ENCODE measurements at places on chromosomes 12 and 14. TPM values are rescaled to one million over a fixed set of nuclear protein-coding genes. Genes with fewer than 3 reads are reported as not detected.
A peak's percentile ranks its signal among the peaks of the same experiment; 100 is the strongest.

- DNase-seq: no peak
Measured at GRCh38 chr12:48192861-48193260, 9.4 kb downstream of the CCDC184 start.

PLEKHD1 gene
- 0.01 TPM for polyA plus RNA-seq

TBX5 gene
- polyA plus RNA-seq: not detected

DNA sequence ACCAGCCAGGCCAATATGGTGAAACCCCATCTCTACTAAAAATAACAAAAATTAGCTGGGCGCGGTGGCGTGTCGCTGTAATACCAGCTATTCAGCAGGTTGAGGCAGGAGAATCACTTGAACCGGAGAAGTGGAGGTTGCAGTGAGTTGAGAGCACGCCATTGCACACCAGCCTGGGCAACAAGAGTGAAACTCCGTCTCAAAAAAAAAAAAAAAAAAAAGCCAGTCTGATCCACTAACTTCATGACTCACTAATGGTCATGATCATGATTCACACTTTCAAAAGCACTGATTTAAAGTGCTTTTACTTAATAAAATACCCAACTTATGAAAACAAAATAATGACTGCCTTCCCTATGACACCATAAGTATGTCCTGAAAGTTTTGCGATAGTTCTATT, 38.4 kb upstream of the CPM start:
- peak; percentile 26 for DNase-seq

- DNase-seq: no peak
Measured at GRCh38 chr12:132921685-132922084, 34.3 kb upstream of the CHFR start.

NOXRED1 gene
- polyA plus RNA-seq: 0.33 TPM

- no peak for DNase-seq
Measured at GRCh38 chr12:45601888-45602287, 127.6 kb upstream of the ARID2 start.

DNA sequence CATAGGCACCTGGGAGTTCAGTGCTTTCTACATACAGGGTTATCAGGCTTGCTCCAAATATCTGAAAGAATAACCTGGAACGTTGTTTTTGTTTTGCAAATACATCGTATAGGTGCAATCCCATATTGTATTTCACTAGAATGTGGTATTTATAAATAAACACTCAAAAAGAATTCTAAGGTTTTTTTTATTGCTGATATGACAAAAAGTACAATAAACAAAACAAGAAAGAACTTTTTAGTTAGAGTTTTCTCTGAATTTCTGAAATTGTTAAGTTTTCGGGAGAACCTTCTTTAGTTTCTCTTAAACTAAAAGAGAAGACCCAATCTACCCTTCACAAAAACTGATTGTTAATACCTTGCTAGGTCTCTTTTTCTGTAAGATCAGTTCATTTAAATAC, 225.8 kb downstream of the CCDC59 start:
- no peak for DNase-seq

MAPKAPK5 gene
- 41.2 TPM for polyA plus RNA-seq

GYS2 gene
- polyA plus RNA-seq: not detected

DNA sequence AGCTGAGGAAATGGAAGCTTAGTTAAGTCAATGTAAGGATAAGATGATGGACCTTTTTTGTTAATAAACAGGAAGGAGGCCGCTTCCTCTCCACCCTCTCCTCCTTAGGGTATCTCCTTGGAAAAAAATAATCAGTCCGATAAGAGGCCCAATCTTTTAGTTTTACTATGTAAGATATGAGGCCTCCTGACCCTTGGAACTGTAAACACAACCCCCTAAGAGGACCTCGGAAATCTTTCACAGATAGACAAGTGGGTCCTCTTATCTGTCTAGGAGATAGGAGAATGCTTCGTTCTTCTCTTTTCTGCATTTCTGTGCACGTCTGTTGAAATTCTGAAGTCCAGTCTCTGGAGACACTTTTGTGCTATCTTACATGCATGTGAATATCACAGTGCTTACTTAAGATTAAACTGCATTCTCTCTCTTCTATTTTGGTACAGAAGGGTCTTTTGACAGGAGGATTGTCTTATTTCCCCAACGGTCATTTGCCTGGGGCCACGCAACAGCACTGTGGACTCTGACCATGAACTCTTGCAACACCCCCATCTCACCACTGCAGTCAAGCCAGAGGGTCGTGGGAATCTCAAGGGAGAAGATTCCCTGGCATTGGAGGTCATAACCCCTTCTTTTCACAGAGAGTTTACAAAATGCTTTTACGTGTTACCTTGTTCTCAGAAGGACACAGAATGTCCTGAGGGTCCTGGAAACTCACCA, 313.0 kb upstream of the RTL1 start:
- no peak for DNase-seq

DNA sequence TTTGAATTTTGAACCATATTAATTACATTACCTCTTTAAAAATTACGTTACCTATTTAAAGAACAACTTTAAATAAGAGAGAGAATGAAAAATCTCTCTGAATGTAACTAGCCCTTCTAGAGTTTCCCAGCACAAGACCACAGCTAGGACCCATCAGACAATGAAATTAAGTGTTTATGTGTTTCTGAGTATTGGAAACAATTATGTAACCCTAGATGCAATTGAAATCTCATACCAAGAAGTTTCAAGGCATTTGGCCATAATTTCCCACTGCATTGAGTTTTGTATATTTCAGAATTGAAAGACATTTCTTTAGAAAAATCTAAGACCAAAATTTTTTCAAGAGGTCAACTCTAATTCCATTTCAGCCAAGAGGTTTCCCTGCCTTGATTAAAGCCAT, 47.1 kb downstream of the SERPINA3 start:
- DNase-seq: no peak

DNA sequence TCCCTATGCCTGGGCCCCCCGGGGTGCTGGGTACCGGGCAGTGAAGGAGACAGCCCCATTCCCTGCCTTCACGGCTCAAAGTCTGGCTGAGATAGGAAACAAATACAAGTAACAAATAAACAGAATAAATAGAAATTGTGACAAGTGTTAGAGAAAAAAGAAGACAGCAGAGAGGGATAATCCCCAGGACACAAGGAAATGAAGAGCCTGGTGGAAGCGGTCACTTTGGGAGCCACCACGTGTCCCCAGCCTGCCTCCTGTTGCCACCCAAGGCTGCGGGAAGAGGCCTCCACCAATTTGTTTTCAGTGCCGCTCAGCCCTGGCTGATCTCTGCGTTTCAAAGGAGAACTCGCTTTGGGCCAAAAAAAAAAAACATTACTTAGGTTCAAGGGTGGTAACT, 31.2 kb downstream of the RBM19 start:
- DNase-seq: no peak

DNA sequence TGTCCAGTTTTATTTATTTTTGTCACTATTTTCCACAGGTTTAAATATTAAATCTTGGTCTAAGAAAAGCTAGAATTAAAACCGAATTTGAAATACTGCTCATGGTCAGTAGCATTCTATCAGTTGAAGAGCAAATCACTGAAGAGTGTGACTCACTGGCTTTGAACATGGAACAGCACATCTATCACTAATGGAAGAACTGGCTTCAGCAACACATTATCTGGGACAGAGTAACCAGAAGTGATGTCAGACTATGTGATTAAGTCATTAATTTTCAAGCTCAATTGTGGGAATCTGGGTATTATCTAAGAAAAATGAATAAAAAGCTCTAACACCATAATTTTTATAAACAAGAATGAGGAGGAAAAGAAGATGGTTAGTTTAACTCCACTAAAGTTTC, 527.5 kb downstream of the TMTC2 start:
- DNase-seq: no peak

- DNase-seq: no peak
Measured at GRCh38 chr14:67501670-67502069, 13.1 kb upstream of the TMEM229B start.

GOLT1B gene
- 12.0 TPM for polyA plus RNA-seq

GRCh38 chr12:125259178-125259867, 194.1 kb downstream of the AACS start:
- no peak for DNase-seq

ZC3H10 gene
- 1.0 TPM for polyA plus RNA-seq

GRCh38 chr12:40103043-40103442, 2.8 kb downstream of the SLC2A13 start:
- DNase-seq: no peak

SCYL2 gene
- 23.7 TPM for polyA plus RNA-seq

GRCh38 chr12:31008241-31008761, 65.4 kb upstream of the DDX11 start:
- no peak for DNase-seq

GRCh38 chr14:81273521-81273920, 52.8 kb upstream of the GTF2A1 start:
- no peak for DNase-seq

MYO1H gene
- not detected for polyA plus RNA-seq

GRCh38 chr12:11178250-11178649, 7.3 kb downstream of the SMIM10L1 start:
- no peak for DNase-seq

DNA sequence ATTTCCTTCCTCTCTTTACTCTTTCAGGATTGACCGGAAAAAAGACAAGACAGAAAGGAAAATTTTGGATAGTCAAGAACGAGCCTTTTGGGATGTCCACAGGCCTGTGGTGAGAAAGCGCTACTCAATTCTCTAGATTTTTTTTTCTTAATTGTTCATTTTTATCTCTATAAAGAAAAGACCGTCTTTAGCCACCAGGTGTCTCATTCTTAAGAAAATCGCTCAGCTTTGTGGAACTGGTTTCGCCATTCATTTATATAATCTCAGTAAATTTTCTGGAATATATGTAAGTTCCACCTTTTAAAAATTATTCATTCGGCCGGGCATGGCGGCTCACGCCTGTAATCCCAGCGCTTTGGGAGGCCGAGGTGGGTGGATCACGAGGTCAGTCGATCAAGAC, 421.1 kb downstream of the DPF3 start:
- DNase-seq: no peak

DNA sequence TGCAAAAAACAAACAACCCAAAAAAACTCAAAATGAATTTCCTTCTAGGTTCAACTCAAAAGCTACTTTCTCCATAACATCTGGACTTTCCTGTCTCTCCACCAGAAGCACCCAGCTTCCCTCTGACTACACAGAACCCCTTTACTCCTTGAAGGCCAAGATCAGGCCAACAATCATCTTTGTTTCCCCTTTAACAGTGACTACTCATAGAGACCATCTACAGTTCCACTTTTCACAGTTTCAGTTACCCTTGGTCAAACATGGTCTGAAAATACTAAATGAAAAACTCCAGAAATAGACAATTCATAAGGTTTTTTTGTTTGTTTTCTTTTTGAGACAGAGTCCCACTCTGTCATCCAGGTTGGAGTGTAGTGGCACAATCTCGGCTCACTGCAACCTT, 11.8 kb downstream of the GCH1 start:
- DNase-seq: no peak

- no peak for DNase-seq
Measured at GRCh38 chr12:12384571-12385340, 27.9 kb downstream of the BORCS5 start.

DNA sequence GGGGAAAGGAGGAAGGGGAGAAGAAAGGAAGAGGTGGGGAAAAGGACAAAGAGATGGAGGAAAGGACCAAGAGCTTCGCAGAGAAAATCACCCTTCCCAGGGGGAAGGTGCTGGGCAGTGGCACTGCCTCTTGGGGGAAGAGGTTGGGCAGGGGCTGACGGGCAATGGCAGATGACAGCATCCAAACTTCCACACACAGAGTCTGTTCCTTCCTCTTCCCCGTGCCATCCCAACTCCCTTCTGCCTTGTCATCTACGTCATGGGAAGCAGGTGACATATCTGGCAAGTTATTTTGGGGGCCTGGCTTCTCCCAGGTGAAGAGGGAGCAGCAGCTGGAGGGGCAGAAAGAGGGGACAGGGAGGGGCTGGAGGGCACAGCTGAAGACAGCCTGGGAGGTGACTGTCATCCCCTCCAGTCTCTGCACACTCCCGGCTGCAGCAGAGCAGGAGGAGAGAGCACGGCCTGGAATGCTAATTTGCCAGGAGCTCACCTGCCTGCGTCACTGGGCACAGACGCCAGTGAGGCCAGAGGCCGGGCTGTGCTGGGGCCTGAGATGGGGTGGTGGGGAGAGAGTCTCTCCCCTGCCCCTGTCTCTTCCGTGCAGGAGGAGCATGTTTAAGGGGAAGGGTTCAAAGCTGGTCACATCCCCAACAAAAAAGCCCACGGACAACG, 43.9 kb upstream of the IQSEC3 start:
- no peak for DNase-seq

GRCh38 chr14:55814064-55814463, 234.1 kb downstream of the KTN1 start:
- DNase-seq: no peak

- no peak for DNase-seq
Measured at GRCh38 chr12:95505039-95505438, 31.1 kb downstream of the METAP2 start.

DNA sequence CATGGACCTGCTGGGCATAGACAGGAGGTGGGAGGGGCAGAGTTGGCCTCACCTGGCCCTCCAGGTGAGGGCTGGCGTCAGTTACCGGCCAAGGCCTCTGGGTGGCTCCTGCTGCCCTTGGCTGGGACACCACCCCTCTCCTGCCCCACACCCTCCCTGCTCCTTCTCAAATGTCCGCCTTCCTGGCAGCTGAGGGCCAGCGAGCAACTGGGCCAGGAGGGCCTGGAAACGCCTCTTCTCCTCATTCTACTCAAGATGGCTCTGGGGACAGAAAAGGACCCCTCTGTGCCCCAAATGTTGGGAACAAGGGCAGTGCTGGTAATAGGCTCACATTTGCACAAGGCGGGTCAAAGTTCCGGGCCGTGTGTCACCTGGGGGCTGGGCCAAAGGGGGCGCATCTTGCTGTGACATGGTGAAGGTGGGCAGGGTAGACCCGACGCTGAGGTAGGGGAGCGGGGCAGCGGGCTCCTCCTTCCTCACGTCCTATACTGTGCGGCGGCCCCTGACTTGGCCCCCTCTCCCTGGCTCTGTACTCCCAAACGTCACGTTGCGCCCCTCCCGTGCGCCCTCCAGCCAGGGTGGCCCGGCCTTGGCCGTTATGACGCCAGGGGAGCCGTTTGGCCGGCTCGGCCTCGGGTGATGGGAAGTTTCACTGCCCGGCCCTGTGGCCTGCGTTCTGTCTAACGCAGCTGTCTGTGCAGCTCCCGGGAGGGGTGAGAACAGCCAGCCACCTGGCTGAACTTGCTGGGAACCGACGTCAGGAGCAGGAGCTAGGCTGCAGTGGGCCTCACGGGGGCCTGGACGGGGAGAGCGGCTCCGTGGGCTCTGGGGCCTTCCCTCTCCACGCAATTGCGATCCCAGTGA, 18.0 kb upstream of the DLK1 start:
- DNase-seq: no peak

PSMC6 gene
- polyA plus RNA-seq: 60.6 TPM

DNA sequence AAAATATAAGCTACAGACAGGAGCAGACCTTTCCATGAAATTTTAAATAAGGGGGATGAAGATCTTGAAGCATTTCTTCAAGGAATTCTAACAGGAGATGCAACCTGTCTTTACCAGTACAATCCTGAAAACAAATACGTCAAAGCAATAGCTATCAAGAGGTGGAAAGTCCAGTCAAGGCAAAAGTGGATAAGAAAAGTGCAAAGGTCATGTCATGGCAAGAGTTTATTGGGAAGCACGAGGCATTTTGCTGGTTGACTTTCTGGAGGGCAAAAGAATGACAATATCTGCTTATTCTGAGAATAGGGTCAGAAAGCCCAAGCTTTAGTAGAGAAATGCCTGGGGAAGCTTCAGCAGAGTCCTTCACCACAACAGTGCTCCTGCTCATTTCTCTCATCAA, 34.3 kb upstream of the PRB4 start:
- DNase-seq: no peak

SERPINA12 gene
- 0.04 TPM for polyA plus RNA-seq

- DNase-seq: no peak
Measured at GRCh38 chr14:61256826-61257468, 24.2 kb downstream of the TMEM30B start.

- no peak for DNase-seq
Measured at GRCh38 chr12:38875586-38876228, 29.7 kb downstream of the CPNE8 start.

Measured in keratinocyte (primary cell).